Right atrium auricular region (tissue), 2 donors: ENCODE measurements at places on chromosomes 1 and 21. TPM values are rescaled to one million over a fixed set of nuclear protein-coding genes. Genes with fewer than 3 reads are reported as not detected.

DNA sequence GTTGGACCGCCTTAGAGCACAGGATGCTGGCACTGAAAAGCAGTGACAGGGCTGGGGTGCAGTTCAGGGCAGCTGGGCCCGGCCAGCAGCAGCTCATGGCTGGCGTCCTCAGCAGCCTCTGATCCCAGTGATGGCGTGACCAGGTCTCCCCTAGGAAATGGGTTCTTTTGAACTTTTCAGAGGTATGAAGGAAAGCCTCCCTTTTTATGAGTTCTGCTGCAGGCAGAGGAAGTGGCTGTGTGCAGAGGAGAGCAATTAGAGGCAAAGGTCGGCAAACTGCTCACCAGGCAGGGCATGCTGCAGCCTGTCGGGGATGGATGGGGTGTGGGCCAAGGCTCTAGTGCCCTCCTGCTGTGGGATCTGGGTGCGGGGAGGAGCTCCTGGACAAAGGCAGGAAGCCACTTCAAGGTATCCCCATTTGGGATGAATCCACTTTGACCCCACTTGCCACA, 45.6 kb upstream of the RAB4A start:
- DNase-seq = no peak

- no peak for DNase-seq
Observed at GRCh38 chr1:155018617-155019348, 14.8 kb downstream of the DCST2 start.

- DNase-seq = no peak
Observed at GRCh38 chr1:228045405-228045804, 37.1 kb upstream of the ARF1 start.

- no peak for DNase-seq
Observed at GRCh38 chr1:202210385-202210784, 16.8 kb downstream of the LGR6 start.

DNA sequence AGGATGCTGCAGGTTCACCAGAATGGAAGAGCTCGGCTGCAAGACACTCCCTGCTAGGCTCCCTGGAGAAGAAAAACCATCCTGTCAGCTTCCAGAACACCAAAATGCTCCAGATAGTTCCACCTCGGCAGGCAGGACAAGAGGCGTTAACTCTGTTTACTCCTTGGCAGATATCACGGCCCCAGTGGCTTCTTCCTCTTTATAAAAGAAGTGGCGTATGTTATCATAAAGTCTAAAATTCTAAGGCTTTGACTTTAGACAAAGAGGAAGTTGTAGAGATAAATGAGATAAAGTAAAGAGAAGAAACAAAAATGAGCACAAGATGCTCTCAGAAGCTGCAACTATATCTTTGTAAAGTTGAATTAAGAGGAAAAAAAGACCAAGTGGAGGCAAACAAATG, 24.3 kb upstream of the MTF1 start:
- DNase-seq = no peak

DNA sequence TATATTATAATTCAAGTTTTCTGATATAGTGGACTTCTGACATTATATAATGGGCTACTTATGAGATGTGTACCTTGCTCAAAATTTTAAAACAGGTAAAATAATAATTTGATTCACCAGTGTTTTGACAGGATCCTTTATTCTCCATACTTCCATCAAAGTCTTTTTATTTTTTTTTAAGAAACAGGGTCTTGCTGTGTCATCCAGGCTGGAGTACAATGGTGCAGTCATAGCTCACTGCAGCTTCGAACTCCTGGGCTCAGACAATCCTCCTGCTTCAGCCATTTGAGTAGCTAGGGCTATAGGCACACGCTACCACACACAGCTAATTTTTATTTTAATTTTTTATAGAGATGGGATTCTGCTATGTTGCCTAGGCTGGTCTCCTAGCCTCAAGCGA, 129.4 kb downstream of the NRDC start:
- DNase-seq = no peak

DNA sequence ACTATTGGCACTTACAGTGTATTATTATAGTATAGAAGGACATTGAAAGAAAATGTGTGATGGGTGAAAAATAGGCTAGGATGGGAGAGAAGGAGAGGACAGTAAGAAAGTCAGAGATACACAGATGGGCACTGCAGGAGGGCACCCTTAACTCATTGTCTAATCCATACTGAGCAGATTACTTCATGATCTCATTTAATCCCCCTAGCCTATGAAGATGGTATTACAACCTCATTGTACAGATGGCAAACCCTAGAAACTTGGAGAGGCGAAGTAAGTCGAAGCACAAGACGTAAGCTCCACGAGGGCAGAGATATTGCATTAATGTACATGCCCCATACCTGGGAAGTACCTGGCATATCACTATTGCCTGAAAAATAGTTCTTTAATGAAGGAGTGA, 346.9 kb upstream of the DAB1 start:
- no peak for DNase-seq

GRCh38 chr1:23810818-23811540, 10.4 kb upstream of the GALE start:
- DNase-seq = no peak

- DNase-seq = no peak
Observed at GRCh38 chr1:75836528-75837100, 39.9 kb downstream of the MSH4 start.

- no peak for DNase-seq
Observed at GRCh38 chr1:194570476-194570875, 1384.1 kb upstream of the B3GALT2 start.

- no peak for DNase-seq
Observed at GRCh38 chr1:212283741-212284140, 1.5 kb upstream of the PPP2R5A start.

DNA sequence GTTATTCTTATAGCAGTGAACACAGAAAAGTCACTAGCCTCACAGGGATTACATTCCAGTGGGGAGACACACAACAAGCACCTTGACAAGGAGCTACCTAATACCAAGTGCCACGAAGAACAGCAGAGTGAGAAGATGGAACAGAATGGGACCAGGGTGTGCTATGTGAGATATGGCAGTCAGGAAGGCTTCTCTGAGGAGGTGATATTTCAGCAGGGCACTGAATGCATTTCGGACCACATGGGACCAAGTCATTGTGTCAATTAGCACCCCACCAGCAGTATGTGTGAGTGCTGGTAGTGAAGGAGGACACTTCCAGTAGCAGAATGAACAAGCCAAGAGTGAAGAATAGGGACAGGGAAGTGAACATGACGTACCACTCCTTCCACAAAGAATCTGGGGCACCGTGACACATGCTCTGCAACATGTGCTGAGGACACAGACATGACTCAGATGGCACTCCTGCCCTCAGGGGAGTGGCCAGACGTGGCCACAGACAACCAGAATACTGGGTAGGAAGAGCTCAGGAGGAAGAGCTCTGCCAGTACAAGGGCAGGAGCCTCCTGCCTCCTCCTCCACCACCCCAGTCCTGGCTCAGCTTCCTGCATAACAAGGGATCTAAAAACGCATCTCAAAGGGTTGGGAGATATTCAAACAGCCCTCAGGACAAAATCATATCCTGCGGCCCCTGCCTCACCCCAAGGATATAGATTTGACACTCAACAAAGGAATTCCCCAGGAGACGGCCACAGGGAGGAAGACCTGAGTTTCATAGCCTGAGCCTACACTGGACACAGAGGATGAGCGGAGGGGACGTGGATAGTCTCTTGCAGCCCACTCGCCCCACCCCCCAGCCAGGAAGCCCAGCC, 102.5 kb downstream of the TRABD2B start:
- peak; percentile 63 for DNase-seq

GRCh38 chr1:202081992-202082391, 40.7 kb upstream of the GPR37L1 start:
- DNase-seq = no peak

GRCh38 chr1:201570886-201571624, 32.1 kb downstream of the NAV1 start:
- no peak for DNase-seq

DNA sequence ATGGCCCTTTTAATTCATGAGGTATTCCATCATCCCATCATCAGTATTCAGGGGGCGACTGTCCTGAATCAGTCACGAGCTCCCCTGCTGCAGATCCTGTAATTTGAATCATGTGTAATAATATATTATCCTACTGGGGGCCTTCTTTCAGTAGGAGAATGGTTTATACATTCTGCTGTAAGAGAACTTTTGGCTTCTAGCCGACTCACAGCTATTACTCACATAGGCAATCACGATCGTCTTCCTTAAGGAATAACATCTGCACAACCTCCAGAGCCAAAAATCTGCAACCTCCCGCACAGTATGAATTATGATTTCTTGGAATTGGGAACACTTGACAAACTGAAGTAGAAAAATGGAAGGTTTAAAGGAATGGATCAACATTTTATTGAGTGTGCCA, 343.0 kb downstream of the USP25 start:
- DNase-seq = no peak

GRCh38 chr1:176440176-176440575, 22.8 kb upstream of the PAPPA2 start:
- DNase-seq = no peak

DNA sequence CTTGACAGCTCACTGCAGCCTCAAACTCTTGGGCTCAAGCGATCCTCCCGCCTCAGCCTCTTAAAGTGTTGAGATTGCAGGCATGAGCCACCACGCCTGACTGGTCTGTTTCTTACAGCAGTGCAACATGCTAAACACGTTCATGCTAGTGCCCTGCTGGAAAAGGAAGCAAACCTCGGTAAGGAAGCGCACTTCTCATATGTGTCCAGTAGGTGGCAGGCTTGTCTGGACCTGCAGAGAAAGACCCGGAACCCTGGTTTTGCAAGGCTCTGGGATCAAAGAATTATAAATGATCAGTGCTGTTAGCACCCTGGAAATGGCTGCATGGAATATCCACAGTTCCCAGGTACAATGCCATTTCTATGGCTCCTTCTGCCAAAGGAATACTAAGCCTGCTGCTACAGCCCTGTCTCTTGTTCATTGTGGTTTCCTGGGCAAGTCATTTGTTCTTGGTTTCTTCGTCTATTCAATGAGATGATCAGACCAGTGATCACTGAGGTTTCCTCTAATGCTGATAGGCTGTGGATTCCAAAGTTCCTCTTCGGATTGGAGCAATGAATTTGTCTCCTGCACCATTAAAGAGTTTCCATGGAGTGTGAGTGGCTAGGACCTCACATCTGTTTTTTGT, 15.9 kb downstream of the RNU5D-1 start:
- DNase-seq = peak; percentile 81

DNA sequence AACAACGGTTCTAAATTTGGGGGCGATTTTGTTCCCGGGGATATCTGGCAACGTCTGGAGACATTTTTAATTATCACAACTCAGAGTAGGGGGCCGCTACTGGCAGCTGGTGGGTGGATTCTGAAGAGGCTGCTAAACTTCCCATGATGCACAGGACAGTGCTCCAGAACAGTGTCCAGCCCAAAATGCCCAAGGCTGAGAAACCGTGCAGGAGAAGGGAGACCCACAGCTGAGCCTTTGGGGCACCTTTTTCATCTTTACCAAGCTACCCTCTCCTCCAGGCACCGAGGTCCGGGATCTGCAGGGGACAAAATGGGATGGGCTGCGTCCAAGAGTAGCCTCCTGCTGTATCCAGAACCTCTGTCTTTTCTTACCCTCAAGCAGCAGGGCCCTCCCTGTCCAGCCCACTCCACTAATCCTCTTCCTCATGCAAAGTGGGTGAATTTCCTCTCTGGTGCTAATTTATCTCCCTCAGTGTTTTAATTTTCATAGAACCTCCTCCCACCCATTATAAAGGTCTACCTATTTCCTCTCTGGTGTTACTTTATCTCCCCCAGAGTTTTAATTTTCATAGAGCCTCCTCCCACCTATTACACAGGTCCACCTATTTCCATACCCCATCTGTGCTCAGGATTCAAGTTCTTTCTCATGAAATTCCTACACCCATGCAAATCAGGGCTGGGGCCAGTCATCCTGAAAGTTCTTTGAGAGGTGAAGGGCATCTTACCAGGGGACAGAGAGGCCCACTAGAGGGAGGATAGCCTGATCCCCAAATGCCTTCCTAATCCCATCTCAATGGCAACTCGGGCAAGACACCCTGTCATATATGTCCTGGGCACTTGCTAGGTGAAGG, 42.7 kb downstream of the CSMD2 start:
- DNase-seq = no peak

- DNase-seq = no peak
Observed at GRCh38 chr1:161492827-161493226, 12.4 kb upstream of the FCGR2A start.

GRCh38 chr21:16406355-16406754, 676.6 kb downstream of the USP25 start:
- no peak for DNase-seq

LCE1B gene
- total RNA-seq = not detected

SCMH1 gene
- 62.5 TPM for total RNA-seq

GJA9 gene
- total RNA-seq = not detected

C1orf141 gene
- total RNA-seq = not detected

CDA gene
- 6.6 TPM for total RNA-seq

URB1 gene
- 8.6 TPM for total RNA-seq

LENEP gene
- not detected for total RNA-seq

ADGRB2 gene
- total RNA-seq = 14.4 TPM
